ENCODE measurements at places on chromosomes 4 and X.
A peak's percentile ranks its signal among the peaks of the same experiment; 100 is the strongest.

- no peak for DNase-seq
Observed at GRCh38 chr4:64407000-64407399, 2.2 kb downstream of the TECRL start.

GRCh38 chr4:52260514-52261210 lies 209.6 kb downstream of the SPATA18 start:
- DNase-seq: no peak

DNA sequence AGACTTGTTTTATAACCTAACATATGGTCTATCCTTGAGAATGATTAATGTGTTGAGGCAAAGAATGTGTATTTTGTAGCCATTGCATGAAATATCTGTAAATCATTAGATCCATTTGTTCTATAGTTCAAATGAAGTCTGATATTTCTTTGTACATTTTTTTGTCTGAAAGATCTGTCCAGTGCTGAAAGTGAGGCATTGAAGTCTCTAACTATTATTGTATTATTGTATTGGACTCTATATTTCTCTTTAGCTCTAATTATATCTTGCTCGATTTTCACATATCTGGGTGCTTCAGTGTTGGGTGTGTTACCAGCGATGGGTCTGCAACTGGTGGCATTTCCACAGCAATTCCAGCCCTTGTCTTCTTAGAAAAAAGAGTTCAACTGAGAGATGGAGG lies 76.0 kb downstream of the PBDC1 start:
- DNase-seq: no peak

- DNase-seq: no peak
Observed at GRCh38 chrX:21524008-21524407, 134.1 kb downstream of the KLHL34 start.

- peak; percentile 34 for DNase-seq
Observed at GRCh38 chr4:110514889-110515479, 39.0 kb downstream of the ENPEP start.

Measured in NCI-H2227 treated with DMSO at 0.1 percent for 48 hours (cell line).